ENCODE measurements at places on chromosomes 6 and 20.
A peak's percentile ranks its signal among the peaks of the same experiment; 100 is the strongest.

DNA sequence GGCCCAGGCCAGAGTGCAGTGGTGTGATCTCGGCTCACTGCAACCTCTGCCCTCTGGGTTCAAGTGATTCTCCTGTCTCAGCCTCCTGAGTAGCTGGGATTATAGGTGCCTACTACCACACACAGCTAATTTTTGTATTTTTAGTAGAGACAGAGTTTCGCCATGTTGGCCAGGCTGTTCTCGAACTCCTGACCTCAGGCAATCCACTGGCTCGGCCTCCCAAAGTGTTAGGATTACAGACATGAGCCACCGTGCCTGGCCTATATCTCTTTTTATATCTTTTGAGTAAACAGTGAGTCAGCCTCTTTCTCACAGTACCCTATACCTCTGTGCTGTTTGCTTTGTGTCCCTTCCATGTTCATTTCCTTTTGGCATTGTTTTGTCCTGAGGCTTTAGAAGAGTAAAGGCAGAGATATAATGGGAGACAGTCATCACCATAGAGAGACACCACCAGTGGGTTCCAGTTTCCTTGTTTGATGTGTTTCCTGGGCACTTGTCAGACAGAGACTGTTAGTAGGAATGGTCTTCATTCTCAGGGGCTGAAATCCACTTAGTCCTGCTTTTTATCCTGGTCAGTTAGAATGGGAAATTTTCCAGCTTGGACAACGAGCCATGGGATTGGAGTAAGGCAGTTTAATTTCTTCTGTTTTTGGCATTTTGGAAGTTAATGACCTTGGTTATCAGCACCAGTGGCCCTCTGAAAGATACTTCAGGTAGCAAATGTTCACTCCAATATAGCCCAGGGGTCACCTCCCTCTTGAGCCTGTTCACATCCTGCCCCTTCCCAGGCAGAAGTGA lies 32.2 kb upstream of the ASXL1 start:
- peak; percentile 68 for DNase-seq

DNA sequence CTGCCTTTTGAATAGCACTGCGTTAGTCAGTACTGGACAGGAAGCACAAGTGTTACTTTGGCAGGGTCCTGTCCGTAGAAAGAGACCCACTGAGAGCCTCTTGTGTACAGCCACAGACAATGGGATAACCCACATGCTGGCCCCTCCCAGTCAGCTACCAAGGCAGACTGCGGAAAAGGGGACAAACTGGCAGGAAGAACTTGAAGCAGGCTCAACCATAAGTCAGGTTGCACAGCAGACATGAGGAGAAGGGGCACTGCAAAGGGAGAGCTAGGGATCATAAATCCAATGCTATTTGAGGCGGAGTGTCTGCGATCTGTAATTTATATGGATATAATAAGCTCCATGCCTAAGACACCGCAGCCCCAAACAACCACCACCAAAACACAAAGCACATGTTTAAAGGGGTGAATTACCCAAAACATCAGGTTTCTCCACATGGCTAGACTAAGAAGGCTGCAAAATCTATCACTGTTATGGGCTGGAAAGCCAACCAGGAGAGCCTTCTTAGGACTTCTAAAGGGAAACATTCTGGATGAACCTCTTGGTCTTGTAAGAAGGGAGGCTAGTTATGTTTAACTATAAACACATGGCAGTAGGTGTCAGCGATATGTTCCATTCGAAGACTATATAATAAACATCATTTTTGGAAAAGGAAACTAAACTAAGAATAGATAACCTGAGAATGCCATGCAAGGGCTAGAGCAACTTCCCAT lies 141.7 kb downstream of the BACH2 start:
- peak; percentile 16 for DNase-seq

- DNase-seq = no peak
Observed at GRCh38 chr20:46640044-46640443, 11.2 kb downstream of the SLC13A3 start.

DNA sequence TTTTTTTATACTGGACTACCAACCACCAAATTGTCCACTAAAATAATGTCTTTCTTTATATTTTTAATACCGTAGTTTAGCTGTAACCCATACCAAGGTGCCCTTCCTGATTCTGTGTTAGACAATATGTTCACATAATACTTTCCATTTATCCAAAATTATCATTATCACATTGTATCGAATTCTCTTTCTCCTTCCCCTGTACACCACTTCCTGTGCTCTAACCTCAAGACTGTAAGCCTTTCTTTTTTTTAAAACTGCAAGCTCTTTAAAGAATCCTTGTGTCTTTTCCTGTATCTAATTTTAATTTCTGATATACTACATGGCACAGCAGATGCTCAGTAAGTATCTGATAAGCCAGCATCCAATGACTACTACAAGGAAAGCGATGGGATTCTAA lies 917.5 kb downstream of the EYS start:
- DNase-seq = no peak

DNA sequence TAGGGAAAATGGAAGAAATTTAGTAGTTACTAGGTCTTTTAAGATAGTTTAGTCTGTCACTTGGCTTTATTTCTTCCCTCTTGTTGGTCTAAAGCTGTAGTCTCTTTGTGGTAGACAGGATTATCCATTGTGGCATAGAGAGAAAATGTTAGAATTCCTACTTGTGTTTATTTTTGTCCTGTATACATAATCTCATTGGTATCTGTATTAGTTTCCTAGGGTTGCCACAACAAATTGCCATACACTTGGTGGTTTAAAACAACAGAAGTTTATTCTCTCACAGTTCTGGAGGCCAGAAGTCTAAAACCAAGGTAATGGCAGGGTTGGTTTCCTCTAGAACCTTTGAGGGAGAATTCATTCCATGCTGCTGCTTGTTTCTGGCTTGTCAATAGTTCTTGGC lies 119.4 kb downstream of the ZFAND3 start:
- no peak for DNase-seq

DNA sequence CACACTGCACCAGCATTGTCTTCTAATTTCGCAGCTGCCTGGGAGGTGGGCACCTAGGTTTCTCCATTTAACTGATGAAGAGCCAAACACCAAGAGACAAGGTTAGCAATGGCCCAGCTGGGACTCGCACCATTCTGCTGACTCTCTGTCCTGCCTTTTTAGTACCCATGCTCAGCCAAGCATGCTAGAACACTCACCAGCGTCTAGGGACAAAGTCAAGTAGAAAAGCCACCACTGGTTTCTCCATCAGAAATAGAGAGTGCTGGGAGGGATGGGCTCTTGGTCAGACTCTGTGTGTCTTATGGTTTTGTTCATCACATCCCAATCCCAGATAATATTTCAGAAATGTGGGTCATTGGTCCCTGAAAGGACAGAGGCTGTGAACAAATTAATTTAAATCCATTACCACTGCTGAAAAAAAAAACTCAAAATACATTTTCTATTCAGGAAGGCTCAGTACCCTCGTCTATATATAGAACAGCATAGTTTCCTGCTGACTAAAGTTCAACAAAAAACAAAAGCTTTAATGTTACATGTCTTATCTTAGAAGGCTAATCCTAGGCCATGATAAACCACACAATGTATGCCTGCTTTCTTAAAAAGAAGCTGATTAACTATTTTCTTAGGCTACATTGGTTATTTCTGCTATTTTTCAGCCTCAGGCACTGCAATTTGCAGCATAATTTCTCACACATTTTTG lies 111.0 kb downstream of the TBC1D7 start:
- no peak for DNase-seq

- DNase-seq = no peak
Observed at GRCh38 chr6:103344554-103345163, 1515.1 kb downstream of the HACE1 start.

GRCh38 chr20:59752704-59753460 lies 148.5 kb downstream of the PHACTR3 start:
- DNase-seq = no peak

- DNase-seq = no peak
Observed at GRCh38 chr20:44182135-44182765, 4.7 kb downstream of the JPH2 start.

GRCh38 chr6:98146656-98147055 lies 687.7 kb upstream of the POU3F2 start:
- no peak for DNase-seq

- peak; percentile 49 for DNase-seq
Observed at GRCh38 chr20:37680420-37680819, 13.4 kb upstream of the CTNNBL1 start.

- DNase-seq = peak; percentile 92
Observed at GRCh38 chr6:137313928-137314855, 95.0 kb upstream of the IFNGR1 start.

GRCh38 chr6:22878324-22878701 lies 308.9 kb downstream of the HDGFL1 start:
- no peak for DNase-seq

GRCh38 chr20:37989601-37990295 lies 43.5 kb downstream of the TTI1 start:
- peak; percentile 25 for DNase-seq

DNA sequence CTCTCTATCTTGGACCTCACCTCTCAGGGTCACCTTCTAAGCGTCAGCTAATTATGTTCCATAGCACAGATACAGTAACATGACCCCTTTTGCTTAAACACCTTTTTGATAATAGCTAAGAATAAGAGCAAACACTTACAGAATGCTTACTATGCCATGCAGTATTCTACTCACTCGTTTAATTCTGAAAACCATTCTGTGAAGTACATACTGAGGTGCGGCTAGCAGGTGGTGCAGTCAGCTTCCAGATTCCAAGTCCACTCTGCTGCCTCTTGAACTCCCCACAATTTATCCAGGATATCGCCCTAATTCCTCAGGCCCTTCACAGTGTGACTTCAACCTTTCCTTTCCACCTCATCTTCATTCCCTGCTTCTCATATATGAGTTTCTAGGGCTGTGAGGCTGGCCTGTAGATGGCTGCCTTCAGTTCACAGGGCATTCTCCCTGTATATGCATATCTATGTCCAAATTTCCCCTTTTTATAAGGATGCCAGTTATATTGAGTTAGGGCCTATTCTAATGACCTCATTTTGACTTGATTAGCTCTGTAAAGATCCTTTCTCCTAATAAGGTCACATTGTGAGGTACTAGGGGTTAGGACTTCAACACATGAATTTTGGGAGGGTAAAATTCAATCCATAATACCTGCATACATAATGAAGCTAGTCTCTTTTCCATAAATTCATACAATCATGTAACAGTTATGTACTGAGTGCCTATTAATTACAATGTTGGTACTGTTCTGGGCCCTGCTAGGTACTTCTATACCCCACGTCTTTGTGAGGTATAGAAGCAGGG lies 130.1 kb downstream of the PDSS2 start:
- no peak for DNase-seq

- DNase-seq = no peak
Observed at GRCh38 chr6:121339639-121340226, 5.5 kb upstream of the TBC1D32 start.

- DNase-seq = no peak
Observed at GRCh38 chr6:107400616-107401147, 58.7 kb downstream of the PDSS2 start.

DNA sequence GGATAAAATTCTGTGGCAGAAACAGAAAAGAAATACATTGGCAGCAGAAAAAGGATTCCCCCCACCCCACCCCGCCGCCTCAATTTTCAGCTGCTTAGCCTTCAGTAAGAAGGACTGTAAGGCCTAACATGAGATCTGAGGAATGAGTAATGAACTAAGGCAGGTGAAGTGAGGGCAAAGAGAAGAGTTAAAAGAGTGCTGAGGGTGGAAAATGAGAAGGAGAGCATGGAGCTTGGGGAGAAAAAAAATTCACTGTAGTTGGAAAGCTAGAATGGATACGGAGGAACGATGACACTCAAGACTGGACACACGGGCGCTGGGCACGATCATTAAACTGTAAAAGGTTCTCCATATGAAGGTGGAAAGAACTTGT lies 14.6 kb downstream of the POM121L2 start:
- DNase-seq = no peak

DNA sequence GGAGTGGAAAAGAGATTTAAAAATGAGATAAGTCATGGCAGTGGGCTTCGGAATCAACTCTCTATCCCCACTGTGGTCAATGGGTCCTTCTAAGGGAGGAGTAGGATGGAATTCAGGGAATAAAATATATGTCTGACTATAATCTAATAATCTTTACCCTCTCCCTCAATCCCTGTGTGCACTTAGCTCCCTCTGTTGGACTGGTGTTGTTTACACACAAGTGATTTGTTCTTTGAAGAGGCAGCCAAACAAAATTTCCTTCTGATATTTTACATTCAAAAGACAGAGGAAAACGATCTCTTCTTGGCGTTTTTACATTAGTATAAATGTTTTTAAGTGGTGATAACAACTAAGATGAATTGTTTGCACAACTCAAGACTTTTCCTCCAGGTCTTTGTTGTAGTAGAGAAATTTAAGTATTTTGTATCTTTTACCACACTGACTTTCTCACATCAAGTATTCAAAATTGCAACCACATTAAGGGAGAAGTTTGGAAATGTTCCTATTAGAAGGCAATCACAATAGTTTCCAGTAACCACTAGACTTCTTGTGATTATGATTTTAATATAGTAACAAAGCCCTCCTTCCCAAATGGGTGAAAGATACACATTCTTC lies 317.8 kb downstream of the CENPW start:
- peak; percentile 71 for DNase-seq

DNA sequence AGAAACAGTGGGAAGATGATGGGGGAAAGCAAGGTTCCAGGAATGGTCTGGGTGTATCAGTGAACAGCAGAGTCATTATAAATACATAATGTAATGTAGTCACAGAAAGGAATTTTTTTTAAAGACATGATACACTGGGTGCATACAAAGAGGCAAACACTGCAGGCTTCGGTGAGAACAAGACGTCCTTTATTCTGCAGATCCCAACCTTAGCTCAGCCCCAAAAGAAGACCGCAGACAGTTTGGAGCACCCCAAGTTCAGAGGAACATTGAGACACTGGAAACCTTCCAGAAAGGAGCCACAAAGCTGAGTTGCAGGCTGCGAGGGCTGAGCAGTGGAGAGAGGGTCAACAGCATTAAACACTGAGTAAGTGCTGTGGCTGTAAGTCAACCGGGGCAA lies 30.6 kb upstream of the FOXC1 start:
- no peak for DNase-seq

DNA sequence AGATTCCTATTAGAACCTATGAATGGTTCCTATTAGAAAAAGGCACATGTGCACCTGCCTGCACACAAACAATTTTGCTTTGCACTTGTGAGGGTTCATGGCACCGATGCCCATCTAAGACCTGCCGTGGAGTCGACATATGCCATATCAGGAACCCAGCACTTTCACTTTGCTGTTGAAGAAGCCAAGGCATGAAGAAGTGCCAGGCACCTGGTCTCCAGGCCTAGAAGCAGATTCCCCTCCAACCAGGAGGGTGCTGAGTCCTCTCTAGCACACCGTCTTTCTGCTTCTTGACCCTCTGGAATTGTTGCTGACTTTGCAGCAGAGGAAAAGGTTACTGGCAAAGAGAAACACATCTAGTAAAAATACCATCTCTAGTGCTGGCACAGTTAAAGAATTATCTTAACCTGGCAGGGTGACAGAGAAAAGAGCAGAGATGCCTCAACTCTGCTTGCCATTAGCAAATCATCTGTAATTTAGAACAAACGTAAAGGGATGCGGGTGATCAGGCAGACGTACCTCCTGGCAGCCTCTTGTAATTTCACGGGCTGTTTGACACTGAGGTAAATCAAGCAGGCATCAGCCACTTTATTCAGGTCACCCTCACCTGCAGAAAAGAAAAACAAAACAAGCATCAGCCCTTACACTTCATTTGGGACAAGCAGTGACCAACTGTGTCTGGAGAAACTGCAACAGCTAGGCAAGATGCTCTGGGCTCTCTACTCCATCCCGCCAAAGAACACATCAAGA lies 37.2 kb downstream of the TTI1 start:
- DNase-seq = no peak

GRCh38 chr6:25535632-25536225 lies 116.3 kb upstream of the SCGN start:
- DNase-seq = no peak

GRCh38 chr20:3367089-3367488 lies 40.4 kb downstream of the DNAAF9 start:
- no peak for DNase-seq
